Pons (tissue), 1 donor: ENCODE measurements at places on chromosomes 1 and 21.

DNA sequence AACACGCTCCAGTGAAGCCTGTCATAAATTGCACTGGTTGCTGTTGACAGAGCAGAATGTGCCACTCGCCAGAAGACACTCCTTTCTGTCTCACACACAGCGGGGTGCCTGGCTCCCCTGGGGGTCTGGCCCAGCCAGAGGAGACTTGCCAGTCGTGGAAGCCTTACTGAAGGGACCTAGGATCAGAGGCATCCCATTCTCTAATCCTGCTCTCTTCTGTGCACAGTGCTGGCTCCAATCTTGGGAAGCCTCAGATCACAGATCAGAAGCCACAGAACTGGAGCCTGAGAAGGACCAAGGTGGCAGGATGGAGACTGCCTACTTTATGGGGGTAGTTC lies 1.4 kb downstream of the SLC9A1 start:
- DNase-seq = no peak

DNA sequence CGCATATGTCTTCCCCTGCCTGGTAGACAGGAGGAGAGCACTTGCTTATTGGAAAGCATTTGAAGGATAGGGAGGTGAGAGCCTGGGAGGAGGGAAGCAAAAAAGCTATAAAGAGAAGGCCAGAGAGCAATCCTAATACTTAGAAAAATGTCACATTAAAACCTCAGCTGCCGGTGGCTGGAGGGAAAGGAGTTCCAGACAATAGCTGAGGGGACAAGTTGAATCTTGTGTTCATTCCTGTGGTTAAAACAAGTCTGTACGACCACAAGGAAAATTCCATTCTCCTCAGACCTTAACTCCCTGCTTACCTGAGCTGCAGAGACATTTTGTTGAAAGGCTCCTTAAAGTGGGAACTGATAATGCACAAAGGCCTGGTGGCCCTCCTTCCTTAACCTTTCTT lies 218.8 kb upstream of the CAMK1G start:
- no peak for DNase-seq

DNA sequence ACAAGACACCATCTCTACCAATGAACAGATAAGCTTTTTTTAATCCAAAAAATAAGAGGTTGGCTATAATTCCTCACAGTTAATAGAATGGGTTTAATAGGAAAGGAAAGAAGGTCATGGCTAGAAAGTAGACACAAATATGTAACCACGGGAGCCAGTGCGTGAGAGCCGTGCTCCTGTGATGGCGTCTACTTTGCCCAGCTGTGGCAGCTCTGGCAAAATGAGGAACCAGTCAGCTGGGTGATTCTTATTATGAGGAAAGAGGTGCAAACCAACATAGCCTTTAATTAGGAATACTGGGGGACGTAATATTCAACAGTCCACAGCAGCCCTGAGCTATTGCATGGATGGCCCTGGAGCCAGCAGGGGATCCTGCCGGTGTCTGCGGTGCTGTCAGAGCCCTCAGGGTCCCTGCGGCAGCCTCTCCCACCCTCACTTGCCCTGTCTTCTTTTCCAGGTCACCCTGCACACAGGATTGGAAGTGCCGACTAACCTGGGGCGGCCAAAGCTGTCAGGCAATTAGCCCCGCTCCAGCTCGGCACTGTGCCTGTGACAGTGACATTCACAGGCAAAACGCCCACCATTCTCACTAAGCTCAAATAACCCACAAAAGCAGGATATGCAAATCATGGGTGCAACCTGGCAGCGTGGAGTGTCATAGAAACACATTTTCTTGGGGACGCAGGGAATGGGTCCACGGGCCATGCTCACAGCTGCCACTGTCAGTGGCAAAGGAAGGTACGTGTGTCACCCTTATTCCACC lies 25.9 kb upstream of the GNPAT start:
- no peak for DNase-seq

GRCh38 chr1:248521856-248522255 lies 14.0 kb downstream of the OR2G6 start:
- DNase-seq = no peak

DNA sequence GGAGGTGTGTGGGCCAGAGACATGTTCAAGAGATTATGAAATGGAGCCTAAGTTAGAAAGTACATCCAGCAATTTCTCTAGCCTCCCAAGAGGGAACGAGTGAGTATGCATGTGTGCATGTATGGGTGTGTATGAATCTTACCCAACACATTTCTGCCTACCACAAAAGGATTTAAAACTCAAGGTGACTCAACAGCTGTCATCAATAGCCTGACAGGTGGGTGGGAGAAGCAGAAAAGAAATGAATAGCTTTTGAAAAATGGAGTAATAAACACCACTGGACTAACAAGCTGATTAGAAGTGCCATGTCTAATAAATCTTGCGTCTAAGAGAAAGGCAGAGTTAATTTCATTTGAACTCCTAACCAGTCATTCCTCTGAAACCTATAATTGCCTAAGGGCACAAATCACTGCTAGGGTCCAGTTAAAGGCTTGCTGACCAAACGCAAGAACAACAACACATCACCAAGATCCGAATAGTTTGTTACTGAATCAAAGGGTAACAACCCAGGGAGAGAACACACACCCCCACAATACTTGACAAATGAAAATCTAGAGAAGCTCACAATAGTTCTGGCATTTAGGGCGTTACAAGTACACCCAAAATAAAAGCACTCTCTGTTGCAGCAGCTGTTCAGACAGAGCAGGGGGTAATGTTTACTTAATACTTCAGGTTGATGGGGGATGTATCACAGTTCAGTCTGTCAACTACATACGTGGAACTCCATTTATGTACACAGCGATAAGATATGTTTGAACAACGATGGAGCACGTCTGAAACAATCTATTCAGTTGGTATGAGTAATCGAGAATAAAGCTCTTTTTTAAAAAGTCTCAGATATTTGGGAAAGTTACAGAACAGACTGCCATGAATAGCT lies 1.4 kb downstream of the KIAA0319L start:
- no peak for DNase-seq

DNA sequence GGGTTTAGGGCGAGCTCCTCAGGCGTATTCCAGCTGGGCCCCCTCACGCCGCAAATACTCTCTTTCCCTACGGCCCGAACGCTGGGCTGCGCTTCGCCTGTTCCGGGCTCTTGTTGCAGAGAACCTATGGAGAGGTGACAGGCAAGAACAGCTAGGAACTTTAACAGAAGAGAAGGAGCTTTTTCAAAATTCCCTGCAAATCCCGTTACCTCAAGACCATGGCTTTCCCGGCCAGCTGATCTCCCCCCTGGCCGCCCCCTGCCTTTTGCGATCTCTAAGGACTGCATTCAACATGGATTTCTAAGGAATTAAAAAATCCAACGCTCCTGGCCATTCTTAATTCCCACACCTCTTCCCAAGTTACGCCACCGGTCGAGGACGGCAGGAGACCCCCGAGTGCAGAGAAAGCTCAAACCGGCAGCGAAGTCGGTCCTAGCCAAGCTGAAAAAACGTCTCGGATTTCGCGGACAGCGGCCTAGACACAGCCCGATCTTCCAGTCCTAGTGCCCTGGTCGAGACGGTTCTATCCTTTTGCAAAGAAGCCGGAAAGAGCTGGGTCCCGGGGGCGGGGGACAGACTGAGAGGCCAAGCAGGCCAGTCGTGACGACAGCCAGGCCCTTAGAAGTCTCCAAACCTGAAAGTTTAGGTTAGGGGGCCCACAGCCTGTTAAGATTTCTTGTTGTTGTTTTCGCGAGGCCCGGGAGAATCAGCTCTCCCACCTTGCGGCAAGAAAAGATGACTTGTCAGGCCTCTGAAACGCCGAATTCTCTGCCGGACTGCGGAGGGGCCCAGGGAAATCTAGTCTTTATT lies 1.1 kb upstream of the TBX15 start:
- no peak for DNase-seq

GRCh38 chr21:29075706-29076466 lies 2.4 kb upstream of the CCT8 start:
- DNase-seq = no peak

- DNase-seq = no peak
Observed at GRCh38 chr1:164718821-164719220, 159.8 kb downstream of the PBX1 start.

- DNase-seq = no peak
Observed at GRCh38 chr1:236829085-236829484, 34.0 kb downstream of the MTR start.

GRCh38 chr1:229089586-229090208 lies 181.2 kb upstream of the RAB4A start:
- DNase-seq = no peak

DNA sequence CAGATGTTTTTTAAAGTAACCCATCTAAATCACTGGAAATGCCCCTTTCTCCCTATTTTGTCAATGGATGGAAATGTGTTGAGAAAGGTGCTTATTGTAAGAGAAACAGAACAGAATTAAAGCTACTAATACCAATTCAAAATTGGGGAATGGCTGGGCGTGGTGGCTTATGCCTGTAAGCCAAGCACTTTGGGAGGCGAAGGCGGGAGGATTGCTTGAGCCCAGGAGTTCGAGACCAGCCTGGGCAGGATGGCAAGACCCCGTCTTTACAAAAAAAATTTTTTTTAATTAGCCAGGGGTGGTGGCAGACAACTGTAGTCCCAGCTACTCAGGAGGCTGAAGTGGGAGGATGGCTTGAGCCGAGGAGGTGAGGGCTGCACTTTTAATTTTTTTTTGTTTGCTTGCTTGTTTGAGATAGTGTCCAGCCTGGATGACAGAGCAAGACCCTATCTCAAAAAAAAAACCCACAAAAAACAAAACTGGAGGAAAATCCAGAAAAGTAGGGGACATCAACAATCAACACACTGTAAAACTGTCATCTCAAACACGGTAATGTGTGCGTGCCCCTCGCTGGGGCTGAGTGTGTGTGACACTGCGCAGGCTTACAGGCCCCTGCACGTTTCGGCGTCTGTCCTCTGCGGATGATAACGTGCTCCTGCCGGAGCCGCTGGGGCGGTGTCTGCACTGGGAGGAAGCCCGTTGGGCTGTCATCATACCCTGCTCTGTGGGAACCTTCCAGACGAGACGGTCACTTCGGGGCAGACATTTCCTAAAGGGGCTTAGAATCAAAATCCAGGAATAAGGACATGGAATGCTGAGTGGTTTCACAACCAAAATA lies 11.6 kb upstream of the POFUT2 start:
- no peak for DNase-seq

DNA sequence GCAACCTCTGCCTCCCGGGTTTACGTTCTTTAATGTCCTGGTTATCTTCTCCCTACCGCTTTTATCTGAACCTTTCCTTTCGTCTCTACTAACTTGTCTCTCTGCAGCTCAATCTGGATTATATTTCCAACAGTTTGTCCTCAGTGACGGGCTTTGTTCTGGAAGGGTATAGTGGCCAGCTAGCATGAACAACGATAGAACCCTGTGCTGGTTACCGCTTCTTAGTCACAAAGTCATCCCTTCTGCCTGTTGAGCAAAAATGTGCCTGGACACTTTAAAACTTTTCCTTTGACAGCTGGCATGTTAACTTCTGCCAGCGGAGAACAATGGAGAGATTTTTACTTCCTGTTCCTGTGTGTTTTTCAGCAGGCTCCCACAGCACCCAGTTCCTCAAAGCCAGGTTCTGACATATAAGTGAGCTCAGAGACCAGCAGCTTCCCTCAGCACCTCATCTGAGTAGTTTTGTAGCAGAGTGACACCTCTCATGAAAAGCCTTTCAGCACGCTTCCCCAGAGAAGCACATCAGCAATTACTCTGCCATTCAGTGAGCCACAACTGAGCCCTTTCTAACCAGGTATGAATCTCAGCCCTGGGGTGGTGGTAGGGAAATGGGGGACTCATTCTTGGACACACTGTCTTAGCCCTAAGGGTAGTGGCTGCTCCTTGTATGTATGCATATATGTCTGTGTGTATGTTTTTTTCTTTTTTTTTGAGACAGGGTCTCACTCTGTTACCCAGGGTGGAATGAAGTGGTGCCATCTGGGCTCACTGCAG lies 23.6 kb upstream of the CCDC17 start:
- peak; percentile 64 for DNase-seq

GRCh38 chr21:33755354-33755753 lies 113.1 kb downstream of the ITSN1 start:
- no peak for DNase-seq

DNA sequence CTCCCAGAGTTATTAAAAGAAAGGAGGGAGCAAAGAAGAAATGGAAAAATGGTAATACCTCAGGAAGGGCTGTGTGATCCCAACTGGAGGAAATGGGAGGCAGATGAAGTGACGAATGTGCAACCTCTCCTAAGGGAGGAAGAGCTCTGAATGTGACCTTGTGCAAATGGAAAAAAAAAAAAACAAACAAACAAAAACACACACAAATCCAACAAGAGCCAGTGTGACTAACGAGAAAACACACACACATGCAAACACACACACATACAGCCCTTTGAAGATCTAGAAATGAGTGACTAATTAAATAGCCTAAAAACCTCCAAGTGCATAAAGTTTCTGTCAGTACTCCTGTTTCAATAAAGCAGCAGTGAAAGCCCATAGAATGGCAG lies 49.0 kb downstream of the CCN1 start:
- no peak for DNase-seq

- no peak for DNase-seq
Observed at GRCh38 chr1:43881415-43881814, 52.2 kb upstream of the ARTN start.

- no peak for DNase-seq
Observed at GRCh38 chr1:81547912-81548303, 252.8 kb upstream of the ADGRL2 start.

DNA sequence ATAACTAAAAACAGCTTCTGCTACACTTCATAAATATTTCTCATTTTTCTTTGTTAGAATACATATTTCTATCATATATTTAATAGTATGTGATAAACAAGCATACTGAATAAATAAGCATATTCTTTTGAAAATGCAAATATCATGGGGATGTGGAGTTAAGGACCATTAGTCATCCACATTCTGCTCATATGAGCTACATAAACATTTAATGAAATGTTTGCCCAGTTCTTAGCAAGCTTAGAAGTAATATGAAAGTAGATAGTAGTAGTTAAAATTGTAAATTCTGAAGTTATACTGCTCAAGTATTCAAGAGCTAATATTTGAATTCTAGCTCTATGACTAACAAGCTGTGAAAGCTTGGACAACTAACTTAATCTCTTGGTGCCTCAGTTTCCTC lies 10.1 kb upstream of the GORAB start:
- DNase-seq = no peak

GRCh38 chr21:25370311-25370744 lies 237.0 kb downstream of the MRPL39 start:
- DNase-seq = no peak

DNA sequence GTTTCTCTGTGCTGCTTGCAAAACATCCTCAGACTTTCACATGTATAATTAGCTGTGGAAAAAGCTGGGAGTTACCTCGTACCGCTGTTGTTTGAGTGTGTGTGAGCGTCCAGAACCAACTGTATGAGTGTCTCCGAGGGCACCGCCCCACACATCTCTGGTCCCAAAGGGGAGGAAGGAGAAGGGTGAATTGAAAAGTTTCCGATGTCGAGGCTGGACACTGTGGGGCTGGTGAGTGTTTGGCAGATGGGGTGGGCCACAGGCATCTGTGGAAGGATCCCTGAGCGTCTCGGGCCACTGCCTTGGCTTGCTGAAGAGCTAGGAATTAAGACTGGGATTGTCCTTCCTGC lies 1.2 kb downstream of the ATP2B4 start:
- peak; percentile 40 for DNase-seq

DNA sequence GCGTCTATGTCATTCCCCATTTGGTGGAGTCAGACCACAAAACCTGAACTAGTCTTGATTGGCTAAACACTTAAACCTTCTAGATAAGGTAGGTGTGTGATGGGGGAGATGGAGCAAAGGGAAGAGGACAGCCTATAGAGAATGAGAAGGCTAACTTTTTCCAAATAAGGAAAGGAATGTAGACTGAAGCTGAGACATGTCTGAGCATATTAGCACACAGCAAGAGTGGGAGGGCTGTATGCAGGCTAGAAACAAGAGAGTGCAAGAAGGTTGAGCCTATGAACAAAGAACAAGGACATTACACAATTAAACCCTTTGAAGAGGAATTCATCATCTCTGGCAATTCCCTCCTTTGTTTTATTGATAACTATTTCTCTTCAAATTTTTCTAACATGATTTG lies 89.2 kb upstream of the OLFM3 start:
- DNase-seq = no peak
